HuH-7.5 (cell line): ENCODE measurements at places on chromosomes 2 and 18.

- DNase-seq: no peak
Observed at GRCh38 chr2:233301248-233301647, 6.4 kb upstream of the SAG start.

- no peak for DNase-seq
Observed at GRCh38 chr2:28997237-28997846, 16.2 kb downstream of the TOGARAM2 start.

DNA sequence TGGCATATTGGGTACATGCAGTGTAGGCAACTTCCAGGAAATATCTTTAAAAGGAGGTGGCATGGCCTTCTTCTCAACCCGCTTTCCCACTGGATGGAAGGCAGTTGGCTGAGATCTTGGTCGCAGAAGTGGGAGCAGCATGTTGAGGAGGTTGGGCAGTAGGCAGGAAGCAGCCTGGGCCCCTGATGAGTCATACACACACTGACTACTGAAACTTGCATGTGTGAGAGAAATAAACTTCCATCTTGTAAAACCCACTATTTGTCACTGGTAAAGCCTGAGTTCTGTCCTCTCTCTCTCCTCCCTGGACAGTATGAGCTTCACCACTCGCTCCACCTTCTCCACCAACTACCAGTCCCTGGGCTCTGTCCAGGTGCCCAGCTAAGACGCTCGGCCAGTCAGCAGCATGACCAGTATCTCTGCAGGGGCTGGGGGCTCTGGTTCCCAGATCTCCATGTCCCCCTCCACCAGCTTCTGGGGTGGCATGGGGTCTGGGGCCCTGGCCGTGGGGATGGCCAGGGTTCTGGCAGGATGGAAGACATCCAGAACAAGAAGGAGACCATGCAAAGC lies 233.8 kb upstream of the SPRED2 start:
- no peak for DNase-seq

DNA sequence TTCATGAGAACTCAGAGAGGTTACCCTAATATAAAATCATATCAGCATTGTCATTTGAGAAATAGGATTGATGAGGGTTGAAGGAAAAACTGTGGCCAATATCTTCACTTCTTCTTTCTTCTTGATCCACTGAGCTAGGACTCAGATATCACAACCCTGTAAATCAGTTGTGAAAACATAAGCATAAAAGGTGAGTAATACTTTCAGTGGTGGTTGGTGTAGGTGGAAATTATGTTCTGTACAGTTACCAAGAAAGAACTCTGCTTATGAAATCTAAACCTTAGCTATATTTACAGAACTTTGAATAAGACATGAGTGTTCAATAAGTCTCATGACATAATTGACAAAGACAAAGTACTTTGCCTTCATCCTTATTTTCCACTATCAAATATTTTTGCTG lies 56.3 kb downstream of the PAX3 start:
- no peak for DNase-seq
